Activated CD8-positive, alpha-beta T cell treated with anti-CD3 and anti-CD28 coated beads for 36 hours (primary cell): ENCODE measurements at places on chromosomes 7 and 10. TPM values are rescaled to one million over a fixed set of nuclear protein-coding genes. Genes with fewer than 3 reads are reported as not detected.

DNA sequence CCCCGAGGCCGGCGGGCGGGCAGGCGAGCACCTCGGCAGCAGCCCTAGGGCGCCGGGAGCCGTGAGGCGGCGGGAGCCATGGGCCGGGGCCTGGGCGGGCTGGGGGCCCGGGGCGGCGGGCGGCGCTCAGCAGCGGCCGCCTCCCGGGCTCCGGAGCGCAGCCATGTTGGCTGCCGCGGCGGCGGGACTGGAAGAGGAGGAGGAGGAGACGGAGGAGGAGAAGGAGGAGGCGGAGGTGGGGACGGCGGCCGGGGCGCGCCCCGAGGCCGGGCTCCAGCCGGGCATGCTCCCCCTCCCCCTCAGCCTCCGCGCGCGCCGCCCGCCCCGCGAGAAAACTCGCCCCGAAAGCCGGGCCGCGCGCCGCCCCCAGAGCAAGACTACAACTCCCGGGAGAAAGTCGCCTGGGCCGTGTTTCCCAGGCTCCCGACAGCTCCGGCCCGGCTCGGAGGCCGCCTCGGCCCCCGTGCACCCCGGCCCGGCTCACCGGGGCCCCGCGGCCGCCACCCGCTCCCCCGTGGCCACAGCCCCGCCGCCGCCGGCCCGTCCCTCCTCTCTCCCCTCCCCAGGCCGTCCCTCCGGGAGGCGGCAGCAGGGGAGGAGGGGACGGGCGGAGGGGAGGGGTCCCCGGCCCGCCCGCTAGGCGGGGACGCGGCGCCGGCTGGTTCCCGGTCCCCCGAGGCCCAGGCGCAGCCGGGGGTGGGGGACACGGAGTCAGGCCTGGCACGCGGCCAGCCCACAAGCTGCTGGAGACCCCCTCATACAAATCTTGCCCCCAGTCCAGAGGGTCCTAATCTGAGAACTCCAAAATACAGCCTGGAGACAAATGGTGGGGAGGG is at the start of gene DLG5:
DLG5 (minus strand) TSS at position 190 of the 836 bp plus-strand sequence. CDS start 235 bp downstream, outside the sequence.
- peak; percentile 12 for DNase-seq

DNA sequence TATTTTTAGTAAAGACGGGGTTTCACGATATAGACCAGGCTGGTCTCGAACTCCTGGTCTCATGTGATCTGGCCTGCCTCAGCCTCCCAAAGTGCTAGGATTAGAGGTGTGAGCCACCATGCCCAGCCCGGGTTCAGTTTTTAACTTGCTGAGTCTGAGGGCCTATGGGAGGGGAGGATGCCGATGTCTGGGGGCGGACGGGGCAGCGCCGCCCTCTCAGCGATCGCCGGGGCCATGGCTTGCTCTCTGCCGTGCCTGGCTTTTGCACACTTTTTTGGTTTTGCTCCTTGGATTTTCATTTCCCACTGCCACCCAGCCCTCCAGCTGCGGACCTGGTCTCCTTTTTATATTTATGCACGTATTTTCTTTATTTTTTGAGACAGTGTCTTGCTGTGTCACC is 15.2 kb upstream of the COL26A1 start:
- DNase-seq = no peak

DNA sequence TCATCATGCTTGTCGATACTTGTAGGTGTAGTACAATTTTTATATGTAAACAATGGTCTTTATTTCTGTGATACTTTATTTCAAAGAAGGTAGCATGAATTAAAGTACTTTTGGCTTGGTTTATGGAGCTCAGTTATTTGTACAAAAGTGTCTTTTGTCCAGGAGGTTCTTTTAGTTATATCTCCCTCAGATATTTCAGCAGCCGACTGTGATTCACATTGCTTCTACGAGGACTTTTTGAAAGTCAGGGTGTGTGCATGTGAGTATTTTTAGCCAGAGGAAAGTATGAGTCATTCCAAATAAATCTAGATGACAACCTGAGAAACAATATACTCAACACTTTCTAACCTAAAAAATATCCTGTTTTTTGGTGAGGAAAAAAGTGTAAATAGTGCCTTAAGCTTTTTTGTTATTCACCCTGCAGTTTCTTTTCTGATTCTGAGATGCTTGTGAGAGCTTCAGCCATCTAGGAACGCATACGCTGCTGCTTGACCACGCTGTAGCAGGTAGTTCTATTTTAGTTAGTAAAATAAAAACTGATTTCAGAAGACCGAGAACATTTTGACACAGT is 595 bp upstream of the SUN1 start:
- DNase-seq = peak; percentile 41

Gene NCF1
- 2.2 TPM for total RNA-seq

DNA sequence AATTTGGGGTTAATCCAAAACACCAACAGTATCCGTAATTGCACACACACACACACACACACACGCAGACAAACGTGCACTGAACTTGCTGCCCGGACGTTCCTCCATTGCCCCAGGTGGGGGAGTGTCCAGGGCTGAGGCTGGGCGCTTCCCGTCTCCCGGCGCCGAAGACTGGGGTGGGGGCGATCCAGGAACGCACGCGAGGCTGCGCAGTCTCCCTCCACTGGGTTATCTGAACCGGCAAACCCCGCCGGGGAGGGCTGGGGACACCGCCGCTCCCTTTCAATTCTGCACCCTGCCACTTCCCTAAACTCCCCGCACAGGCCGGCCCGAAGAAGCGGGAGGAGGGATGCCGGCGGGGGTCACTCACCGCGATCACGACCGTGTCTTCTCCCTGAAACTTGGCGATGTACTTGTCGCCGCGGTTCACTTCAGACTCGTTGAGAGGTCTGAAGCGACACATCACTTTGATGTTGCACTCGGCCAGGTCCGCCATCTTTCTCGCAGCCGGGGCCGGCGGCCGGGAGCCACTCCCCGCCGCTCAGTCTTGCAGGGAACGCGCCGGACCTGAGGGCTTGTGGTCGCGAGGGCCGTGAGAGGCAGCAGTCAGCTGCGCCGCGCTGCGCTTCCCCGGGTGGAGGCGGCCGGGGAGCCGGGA is 618 bp downstream of the KIF5B start:
- peak; percentile 62 for DNase-seq

Gene ZNF488
- 0.36 TPM for total RNA-seq

Gene IRF5
- 6.5 TPM for total RNA-seq

DNA sequence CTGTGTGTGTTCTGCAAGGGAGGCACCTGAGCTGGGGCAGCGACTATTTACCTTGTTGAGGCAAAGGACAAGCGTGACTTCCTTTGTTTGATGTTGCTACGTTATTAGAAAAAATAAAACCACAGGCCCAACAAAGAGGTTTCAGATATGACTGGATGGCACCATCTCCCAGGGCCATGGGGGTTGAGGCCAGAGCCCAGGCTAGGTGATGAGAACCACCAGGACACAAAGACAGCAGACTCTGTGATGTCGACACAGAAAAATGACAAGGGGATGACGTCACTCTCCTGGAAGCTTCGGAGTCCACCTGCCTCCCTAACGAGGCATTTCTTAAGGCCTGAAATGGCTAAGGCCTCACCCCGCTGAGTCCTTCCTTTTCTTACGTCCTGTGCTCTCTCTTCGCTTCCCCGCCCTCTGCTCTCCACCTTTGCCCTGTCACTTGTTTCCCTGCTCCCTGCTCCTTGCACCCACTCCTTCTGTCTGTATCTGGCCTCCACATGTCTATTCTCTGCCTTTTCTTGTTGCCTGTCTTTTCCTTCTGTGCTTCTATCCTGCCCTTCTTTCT is 83.0 kb upstream of the ADRB1 start:
- peak; percentile 58 for DNase-seq

Gene LBX1
- total RNA-seq = not detected

GRCh38 chr7:45978010-45978681 is 57.1 kb upstream of the IGFBP3 start:
- peak; percentile 45 for DNase-seq

DNA sequence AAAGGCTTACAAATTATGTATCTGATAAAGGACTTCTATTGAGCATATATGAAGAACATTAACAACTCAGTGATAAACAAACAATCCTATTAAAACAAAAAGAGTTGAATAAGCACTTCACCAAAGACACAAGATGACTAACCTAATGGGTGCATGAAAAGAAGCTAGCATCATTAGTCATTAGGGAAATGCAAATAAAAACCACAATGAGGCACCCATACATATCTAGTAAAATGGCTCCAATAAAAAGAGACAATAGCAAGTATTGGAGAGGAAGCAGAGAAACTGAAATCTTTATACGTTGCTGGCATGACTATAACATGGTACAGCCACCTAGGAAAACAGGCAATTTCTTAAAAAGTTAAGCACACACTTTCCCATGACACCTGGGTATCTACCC is 77.6 kb upstream of the ZMIZ1 start:
- DNase-seq = no peak

- no peak for DNase-seq
Measured at GRCh38 chr7:17498230-17498629, 199.8 kb downstream of the AHR start.

DNA sequence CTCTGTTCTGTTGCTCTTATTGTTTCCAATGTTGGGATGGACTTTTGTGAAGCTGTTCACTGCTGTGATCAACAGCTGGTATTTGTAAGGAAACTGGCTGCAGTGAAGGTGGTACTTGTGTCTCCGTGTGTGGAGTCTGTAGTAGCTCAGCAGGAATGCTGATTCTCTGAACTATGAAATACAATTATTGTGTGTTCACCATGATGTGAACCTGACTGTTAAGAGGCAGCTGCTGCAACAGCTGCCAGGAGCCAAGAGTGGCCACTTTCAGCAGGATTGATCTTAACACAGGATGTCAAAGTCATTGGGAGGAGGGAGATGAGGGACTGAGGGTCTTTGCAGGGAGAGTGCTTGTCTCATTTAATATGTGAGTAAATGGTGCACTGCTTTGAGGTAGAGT is 13.9 kb downstream of the VSTM2A start:
- no peak for DNase-seq

DNA sequence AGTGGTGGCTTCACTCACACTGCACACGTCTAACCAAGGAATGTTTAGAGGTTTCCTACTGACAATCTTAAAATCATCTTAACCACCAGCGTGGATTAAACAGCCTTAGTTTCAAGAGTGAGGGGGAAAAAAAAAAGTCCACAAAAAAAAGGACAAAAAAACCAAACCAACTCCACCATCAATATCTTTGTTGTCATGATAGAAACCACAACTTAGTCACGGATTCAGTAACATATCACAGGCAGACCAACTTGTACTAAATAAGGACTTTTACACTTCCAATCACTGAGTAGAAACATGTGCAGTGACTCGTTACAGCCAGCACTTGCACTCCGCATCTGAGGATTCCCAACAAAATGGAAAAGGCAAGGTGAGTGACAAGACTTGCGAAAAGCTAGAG is 46.5 kb downstream of the FAM171A1 start:
- no peak for DNase-seq

Gene ZNF777
- 11.7 TPM for total RNA-seq

DNA sequence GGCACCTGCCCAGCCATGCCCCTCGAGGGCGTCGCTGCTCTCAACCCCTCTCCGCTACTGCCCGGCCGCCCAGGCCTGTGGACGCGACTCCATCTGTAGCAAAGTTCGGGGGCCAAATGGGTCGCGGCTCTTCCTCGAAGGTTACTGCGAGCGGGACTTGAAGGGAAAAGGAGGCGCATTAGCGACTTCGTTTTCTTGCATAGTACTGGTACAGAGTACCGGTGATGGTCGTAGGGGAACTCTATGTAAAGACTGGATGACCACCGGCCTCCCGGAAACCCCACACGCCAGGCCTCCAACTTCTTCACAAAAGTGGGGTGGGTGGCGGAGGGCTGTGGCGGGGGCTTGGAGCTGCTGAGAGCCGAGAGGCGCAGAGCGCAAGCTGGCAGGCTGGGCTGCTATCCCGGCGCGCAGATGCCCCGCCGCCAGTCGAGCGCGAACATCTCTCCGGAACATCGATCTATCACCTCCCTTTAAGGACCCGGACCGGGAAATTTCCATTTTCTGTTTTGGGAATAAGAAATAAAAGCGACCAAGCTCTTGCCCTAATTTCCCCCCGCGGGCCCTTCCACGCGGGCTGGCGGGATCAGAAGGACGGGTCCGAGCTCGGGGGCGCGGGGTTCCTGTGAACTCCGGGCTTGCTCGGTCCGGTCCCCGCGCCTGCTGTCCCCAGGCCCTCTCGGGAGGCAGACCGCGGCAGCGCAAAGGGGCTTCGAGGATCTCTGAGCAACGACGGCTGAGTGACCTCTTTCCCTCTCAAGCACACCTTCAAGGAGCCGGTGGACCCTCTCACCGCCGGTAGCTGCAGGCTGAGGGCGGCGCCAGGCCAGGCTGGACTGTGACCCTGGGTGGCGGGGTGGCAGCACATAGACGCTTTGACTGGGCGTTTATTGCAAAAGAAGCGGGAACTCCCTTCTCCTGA is 12.2 kb upstream of the FEZF1 start:
- no peak for DNase-seq

GRCh38 chr10:123381224-123381623 is 227.0 kb downstream of the BUB3 start:
- DNase-seq = no peak

- DNase-seq = no peak
Measured at GRCh38 chr10:70051848-70052247, 798 bp upstream of the MACROH2A2 start.

- no peak for DNase-seq
Measured at GRCh38 chr7:90766814-90767564, 170.9 kb downstream of the CDK14 start.

DNA sequence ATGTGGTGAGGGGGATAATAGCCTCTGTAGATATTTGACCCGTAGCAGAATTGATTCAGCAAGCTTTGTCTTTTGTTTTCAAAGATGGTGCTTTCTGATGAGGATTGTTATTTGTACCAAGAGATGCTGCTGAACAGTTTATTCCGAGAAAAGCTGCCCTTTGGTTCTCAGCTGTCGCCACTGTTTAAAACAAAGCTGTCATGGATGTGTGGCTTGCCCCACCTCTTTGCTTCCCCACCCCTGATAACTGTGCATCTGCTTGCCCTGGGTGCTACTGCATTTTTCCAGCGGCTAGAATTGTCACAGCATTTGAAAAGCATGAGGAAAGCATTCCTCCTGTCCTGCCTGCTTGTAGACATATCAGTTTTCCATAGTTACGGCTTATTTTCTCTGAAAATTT is 226.9 kb upstream of the CSTF2T start:
- no peak for DNase-seq

Gene GHRHR
- not detected for total RNA-seq

Gene ANTXRL
- total RNA-seq = not detected

Gene CDHR1
- total RNA-seq = 2.4 TPM

GRCh38 chr7:28706584-28706983 is 251.5 kb downstream of the TRIL start:
- DNase-seq = no peak

- DNase-seq = no peak
Measured at GRCh38 chr7:150489782-150490181, 24.9 kb upstream of the GIMAP7 start.

DNA sequence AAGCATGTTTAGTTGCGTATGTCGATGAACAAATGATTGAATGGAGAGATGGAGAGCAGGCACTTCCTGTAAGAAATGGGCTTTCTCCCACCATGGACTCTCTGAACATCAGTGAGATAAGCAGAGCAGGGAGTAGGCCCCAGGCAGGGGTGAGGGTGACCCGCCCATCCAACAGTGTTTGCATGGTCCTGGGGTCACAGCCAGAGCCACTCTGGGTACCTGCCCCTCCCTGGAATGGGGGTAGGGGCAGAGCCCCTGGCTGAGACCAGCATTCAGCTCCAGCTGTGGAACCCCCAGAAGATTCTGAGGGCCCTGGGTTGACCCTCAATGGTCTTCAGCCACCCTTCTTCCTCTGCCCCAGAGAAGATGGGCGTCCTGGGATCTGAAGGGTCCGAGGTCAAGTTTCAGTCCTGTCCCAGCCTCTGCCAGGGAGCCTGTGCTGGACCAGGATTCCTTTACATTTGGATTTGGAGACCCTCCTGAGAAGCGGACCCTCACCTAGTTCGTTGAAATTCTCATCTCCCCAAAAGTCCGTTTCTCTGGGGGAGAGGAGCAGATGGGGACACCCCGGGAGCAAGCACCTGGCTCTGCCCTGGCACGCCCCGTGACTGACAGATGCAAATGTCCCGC is 2.4 kb upstream of the FGF8 start:
- DNase-seq = no peak

GRCh38 chr7:2812114-2812487 is 32.0 kb downstream of the GNA12 start:
- no peak for DNase-seq
